ENCODE measurements at places on chromosomes 2 and 18.

DNA sequence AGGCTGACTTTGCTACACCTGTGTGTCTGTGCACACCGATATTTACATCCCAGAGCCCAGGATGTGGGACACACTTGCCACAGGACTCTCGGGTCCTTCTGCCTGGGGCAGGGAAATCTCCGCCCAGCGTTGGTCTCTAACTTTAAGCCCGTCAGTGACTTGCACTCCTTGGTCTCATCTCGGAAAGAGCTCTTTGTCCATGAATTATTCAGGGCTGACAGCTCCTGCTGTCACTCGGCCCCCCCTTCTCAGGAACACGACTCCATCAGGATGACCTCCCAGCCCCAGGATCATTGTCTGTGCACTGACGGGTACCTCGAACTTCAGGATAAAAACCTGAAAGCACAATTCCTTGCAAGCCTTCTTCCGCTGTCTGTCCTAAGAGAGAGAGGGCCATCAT, 26.6 kb downstream of the PLB1 start:
- no peak for DNase-seq

- no peak for DNase-seq
Measured at GRCh38 chr2:98907385-98907784, 28.6 kb downstream of the CRACDL start.

- DNase-seq: no peak
Measured at GRCh38 chr2:11224887-11225286, 69.6 kb downstream of the SLC66A3 start.

DNA sequence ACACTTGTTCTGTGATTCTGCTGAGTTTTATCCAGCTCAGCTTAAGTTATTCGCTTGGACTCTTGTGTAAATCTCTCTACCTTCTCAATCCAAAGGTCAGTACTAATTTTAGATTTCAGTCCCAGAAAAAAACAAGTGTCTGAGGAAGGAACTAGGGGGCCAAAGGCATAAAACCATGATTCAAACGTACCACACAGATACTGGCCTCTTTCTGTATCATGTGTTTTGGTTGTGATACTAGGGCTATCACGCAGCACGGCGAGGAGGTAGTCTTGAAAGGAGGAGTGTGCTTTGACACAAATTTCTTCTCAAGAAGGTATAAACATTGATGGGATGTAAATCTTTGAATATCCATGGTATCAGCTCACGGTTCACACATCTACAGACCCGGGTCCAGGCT, 8.3 kb downstream of the SERPINE2 start:
- DNase-seq: no peak

- DNase-seq: no peak
Measured at GRCh38 chr18:2843146-2843545, 3.7 kb upstream of the EMILIN2 start.

DNA sequence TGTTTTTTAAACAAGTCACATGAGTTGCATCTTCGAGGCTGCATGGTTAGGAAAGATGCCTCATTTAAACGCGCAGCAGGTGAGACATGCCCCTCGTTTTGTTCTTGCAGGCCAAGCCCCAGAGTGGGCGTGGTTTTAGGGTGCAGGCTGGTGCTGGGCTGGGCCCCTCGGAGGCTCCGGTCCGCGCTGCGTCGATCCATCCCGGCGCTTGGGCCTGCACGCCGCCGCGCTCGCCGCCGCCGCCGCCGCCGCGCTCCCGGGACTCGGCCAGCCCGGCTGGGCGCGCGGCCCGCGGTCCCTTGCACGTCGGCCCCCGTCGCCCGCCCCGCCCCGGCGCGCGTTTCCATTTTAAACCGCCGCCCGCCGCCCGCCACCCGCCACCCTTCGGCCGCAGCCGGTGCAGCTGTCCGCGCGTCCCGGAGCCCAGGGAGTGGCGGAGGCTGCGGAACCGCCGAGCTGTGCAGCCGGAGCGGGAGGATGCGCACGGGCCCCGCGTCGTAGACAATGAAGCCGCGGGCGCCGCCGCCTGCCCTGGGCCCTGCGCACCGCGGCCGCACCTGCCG, 175.5 kb downstream of the AGAP1 start:
- DNase-seq: peak; percentile 61

DNA sequence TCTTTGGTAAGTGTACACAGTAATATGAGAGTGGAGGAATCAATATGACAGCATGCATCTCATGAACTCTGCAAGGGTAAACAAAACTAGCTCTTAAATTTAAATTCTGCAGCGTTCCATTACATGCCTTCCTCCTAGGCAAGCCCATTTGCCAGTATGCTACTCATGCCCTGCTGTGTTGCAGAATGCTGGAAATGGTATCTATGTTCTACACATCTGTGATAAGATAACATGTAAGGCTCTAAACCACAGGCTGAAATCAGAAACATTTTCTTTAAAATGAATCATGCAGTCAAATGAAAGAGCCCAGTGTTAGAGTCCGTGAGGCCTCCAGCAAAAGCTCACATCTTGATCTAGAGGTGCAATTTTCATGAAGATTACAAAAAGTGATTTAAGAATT, 112.8 kb upstream of the FN1 start:
- no peak for DNase-seq

GRCh38 chr2:2719015-2719414, 387.9 kb upstream of the MYT1L start:
- no peak for DNase-seq

GRCh38 chr2:234240917-234241316, 190.4 kb downstream of the SPP2 start:
- DNase-seq: no peak

- DNase-seq: no peak
Measured at GRCh38 chr2:48264627-48265026, 265.3 kb upstream of the STON1 start.

DNA sequence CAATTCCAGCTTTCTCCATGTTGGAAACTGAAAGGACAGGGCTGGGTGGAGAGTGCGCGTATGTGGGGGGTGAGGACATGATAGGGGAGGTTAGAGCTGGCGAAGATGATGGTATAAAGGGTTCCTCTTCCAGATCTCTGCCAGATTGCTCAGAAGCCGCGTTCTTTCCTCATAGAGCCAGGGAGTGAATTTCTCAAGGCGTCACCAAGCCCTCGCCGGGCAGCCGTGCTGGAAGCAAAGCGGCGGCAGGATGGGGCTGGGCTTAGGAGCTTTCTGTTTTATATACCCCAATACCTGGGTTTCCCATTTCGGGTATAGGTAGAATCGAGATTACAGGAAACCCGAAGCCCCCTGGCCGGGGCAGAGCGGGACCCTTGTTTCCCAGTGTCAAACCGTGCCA, 43.8 kb downstream of the DDX18 start:
- no peak for DNase-seq

DNA sequence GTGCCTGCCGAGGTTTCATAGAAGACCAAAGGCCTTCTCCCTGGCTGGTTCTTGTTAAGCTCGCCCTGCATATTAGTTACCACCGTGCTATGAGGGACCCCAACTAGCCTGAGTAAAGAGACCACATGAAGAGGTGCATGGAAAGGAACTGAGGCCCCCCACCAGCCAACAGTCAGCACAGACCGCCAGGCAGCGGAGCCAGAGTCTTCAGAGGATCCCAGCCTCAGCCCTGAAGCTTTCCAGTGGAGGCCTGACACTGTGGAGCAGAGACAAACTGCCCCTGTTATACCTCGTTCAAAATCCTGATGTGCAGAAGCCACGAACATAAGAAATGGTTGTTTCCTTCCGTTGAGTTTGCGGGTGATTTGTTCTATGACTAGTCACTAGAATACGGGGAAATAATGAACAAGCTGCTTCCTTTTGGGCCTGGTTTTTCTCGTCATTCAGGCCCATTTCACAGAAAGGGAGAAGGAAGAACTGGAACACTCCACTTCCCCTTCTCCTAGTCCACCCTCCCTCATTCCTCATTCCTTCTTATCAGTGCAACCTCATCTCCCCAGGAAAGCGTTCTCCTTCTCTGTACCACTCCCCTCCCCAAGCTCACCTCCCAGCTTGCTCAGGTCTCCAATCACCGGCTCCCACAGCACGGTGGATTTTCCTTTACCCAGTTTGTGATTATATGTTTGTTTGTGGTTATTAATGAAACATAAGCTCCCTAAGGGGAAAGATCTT, 3.0 kb upstream of the GLI2 start:
- no peak for DNase-seq

DNA sequence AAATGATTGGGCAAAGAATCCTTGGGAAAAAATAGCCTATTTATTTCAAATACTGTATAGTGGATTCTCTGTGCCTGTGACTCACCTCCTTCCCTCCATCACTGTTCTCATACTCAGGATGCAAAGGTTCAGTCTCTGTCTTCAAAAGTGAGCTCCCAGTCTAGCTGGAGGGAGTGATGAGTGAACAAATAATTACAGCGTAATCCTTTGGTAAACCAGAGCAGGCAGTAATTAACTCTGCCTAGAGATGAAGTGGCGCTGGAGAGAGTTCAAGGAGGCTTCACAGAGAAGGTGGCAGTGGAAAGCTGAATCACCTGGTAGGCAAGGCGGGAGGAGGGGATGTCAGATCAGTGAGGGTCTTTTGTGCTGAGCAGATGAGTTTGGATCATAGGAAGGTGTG, 6.5 kb downstream of the DGUOK start:
- DNase-seq: no peak

GRCh38 chr2:43020296-43020695, 206.1 kb downstream of the ZFP36L2 start:
- DNase-seq: no peak

GRCh38 chr2:47190188-47190881, 35.2 kb upstream of the STPG4 start:
- DNase-seq: no peak

GRCh38 chr2:190534310-190535120, at the start of gene NEMP2:
Gene NEMP2, minus strand, starts transcription at chr2:190534722. Its CDS starts 67 bp downstream, at chr2:190534655.
- peak; percentile 69 for DNase-seq

GRCh38 chr2:24994146-24994724, 22.5 kb upstream of the DNAJC27 start:
- no peak for DNase-seq

- DNase-seq: no peak
Measured at GRCh38 chr18:74525741-74526140, 8.6 kb upstream of the CNDP1 start.

GRCh38 chr2:223519471-223519870, 82.7 kb downstream of the SCG2 start:
- no peak for DNase-seq

DNA sequence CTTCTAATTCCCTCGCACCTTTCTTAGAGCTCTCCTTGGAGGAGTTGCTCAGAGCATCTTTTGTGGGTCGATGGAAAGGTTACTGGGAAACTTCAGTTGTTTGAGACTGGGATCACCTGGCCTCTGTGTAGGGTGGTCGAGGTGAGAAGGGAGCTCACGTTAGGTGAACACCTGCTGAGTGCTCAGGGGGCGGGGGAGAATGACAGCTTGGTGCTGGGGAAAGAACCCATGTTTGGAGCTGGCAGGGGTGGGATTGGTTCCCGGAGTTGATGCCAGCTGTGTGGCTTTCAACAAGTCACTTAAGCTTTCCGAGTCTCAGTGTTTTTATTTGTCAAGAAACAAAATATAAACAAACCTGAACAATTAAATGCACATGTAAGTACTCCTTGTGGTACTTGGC, 122.3 kb downstream of the GLI2 start:
- no peak for DNase-seq

DNA sequence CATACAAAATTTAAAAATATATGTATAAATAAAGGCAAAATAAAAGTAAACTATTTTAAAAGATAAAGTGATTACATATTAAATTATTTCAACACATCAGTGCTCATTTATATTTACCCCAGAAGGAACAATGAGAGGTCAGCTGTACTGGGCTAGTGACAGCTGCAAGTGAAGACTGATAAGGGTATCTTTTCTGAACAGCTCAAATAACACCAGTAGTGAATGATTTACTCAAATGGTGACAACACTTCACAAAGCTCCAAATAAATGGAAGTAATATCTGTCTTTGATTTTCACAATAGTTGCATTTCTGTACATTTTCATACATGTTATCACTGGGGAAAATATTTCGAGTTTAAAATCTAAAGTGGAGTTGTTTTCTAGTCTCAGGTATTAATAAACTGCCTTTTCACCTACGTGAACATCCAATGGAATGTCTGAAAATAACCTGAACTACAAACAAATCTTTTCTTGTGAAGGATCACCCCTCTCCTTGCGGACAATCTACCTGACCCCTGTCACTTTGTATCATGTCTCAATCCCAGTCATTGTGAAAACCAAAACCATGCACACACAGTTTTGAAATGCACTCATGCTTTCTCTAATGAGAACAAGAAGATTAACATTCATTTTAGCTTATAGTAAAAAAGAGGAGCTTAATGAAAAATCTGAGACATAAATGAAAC, 1928.8 kb upstream of the CELF4 start:
- no peak for DNase-seq

GRCh38 chr2:134253804-134254203, at the start of gene MGAT5:
Gene MGAT5, plus strand, starts transcription at chr2:134254072. Its CDS starts 332 bp downstream, at chr2:134254404.
- no peak for DNase-seq

DNA sequence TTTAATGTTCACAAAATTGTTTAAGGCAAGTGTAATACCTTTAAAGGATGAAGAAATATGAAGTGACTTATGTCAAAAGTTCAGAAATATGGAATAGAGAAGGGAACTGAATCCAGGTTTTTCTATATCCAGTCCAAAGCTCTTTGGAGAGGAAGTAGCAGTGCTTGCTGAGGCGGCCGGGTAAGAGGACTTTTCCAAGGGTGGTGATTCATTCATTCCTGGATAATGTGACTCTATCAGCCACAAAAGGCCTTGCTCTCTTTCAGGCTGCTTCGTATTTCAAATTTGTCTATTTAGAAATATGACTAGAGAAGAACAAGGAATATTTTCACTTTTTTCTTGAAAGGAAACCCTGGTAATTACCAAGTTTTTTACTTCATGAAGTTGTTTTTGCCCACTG, 830.1 kb upstream of the ZEB2 start:
- DNase-seq: no peak

DNA sequence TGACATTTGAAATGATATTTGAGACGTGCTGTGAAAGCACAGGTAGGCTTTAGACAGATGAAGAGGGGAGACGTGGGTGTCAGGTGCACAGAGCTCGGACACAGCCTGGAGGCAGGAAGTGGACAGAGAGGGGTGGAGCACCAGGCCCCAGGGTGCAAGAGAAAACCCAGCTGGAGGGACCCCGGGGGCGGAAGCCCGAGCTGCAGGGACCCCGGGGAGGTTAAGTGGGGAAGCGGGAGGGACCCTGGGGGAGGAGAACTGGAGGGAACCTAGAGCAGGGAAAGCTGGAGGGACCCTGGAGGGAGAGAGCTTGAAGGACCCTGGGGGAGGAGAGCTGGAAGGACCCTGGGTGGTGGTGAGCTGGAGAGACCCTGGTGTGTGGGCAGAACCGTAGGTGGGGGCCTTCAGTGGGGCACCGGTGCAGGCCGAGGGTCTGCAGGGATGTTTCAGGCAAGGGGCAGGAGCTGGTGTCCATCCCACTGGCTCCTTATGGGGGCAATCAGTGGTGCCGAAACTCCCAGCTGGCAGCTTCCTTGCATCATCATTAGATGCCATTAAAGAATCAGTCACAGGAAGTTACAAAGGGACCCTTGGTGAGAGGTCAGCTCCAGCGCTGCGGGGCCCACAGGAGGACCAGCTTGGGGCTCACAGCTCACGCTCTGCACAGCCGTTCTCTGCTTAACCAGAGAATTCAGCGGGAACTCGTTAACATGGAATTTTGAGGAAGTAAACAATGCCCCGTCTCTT, 246.6 kb downstream of the EIPR1 start:
- no peak for DNase-seq

DNA sequence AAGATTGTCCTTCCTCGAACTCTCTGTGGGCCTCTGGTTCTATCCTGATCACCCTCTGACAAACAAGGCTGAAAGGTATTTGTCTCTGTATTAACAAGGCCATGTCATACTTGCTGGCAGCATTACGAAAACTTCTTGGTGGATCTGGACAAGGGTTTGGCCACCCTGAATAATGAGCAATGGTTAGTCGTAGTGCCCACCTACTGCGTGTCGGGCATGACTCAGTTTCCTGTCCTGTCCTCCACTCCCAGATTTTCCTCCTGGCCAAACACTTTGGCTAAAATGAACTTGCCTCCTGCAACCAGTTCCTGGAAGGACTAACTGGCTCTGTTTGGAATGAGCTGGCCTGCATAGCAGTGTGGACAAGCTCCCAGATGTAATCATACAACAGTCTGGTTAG, 198.5 kb upstream of the SMIM21 start:
- no peak for DNase-seq

Measured in T-helper 2 cell (primary cell).